ENCODE measurements at places on chromosomes 4 and X.
A peak's percentile ranks its signal among the peaks of the same experiment; 100 is the strongest.

- no peak for DNase-seq
These were observed 30.1 kb upstream of the MXD4 start for GRCh38 chr4:2291705-2292645.

DNA sequence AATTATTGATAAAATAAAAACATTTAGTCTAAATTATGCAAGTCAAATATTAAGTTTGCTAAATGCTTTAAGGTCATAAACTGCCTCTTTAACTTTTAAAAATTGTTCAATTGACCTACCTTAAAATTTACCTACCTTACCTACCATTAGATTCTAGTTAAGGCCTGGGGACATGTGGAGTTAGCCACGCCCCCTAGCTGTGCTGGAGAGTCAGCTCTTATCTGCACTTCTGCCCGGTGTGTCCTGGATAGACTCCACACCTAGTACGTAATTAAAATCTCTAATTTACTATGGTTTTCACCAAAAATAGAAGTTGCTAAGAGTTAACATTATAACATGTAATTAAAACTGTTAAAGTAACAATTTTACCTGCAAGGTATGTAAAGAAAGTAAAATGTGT is 22.7 kb downstream of the TENM3 start:
- DNase-seq, result peak; percentile 35

DNA sequence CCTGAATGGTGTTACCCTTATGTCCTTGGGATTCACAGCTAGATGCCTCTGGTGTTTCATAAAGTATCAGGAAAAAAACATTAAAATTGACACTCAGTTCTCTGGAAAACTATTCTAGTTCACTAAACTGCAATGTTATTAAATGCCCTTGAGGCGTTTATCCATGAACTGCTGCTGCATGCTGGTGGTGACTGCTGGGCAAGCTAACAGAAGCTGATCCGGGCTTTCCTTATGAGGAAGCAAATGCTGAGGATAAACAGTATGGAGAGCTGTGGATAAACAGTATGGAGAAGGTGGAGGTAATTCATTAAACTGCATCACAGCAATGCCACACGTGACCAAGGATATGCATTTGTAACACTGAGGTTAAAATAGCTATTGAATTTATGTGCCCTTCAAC is 227.0 kb downstream of the NR3C2 start:
- no peak for DNase-seq

GRCh38 chr4:148435654-148436406 is 6.4 kb downstream of the NR3C2 start:
- DNase-seq, result no peak

- peak; percentile 39 for DNase-seq
These were observed 56.1 kb downstream of the LANCL3 start for GRCh38 chrX:37627602-37628001.

- peak; percentile 67 for DNase-seq
These were observed at the start of gene ACSL1 for GRCh38 chr4:184825896-184826690. ACSL1 (minus strand) TSS chr4:184825968; CDS start chr4:184803514, 22,454 bp downstream.

GRCh38 chr4:57430726-57431125 is 320.5 kb upstream of the IGFBP7 start:
- no peak for DNase-seq

- DNase-seq, result no peak
These were observed 47.4 kb downstream of the WWC2 start for GRCh38 chr4:183146478-183146877.

Data from epithelial cell of esophagus (primary cell).